Central memory CD8-positive, alpha-beta T cell (primary cell): ENCODE measurements at places on chromosomes 11 and 22.

DNA sequence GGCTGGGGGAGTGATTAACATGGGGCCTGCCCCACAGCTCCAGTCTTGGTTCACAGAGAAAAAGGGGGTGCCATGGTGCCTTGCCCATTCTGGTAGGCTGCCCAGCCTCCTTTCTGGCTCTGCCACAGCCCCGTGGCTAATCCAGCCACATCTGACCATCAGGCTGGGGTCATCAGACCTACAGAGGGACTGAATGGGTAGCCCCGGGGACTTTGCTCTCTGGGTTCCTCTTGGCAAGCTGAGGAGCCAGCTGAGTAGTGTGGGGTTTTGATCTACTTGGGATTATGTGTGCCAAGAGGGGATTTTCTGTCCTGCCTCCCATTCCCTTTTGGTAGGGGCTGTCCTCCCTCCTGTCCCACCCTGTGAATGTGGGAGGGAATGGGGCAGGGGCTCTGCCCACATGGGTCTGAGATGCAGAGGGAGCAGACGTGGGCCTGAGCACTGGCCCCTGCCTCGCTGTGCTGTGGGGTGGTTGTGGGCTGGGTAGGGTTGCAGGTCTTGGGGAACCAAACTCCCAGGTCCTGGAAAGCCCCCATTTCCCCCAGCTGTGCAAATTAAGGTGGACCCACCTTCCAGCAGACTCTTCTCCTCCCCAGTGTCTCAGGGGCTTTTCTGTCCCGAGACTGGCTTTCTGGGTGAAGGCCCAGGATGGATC lies 32.0 kb downstream of the CD82 start:
- no peak for DNase-seq

DNA sequence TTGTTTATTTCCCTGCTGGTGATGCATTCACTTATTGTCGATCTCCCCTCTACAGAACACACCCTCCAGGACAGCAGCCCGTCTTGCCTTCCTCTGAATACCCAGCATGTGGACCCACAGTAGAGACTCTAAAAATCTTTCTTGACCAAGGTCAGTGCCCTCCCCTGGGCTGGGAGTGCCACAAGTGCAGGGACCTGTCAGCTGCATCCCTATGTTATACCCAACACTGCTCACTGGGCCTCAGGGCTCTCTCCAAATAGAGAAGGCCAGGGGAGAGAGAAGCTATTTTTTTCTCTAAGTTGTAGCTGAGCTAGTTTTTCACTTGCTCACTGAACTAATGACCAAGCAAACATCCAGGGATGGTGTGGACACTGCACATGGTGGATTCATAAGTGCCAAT lies 9.8 kb downstream of the KCNJ1 start:
- DNase-seq, result no peak

DNA sequence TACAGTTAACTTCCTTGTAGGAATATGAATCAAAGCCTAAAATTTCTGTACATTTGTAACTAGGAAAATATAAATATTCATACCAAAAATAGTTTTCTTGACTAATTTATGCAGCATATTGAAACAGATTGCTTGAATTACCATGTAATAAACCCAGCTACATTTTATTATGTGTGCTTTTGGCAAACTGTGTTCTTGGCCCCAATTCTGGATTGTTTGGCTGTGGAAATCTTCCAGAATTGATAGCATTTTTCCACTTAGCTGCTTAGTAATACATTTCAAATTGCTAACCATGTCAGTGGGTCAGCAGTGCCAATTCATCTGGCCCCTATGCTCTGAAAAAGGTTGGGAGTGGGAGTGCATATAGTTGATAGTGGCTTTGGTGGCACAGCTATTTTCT lies 32.3 kb downstream of the PDHX start:
- no peak for DNase-seq

- DNase-seq, result no peak
Measured at GRCh38 chr11:105713106-105713505, 103.2 kb downstream of the GRIA4 start.

DNA sequence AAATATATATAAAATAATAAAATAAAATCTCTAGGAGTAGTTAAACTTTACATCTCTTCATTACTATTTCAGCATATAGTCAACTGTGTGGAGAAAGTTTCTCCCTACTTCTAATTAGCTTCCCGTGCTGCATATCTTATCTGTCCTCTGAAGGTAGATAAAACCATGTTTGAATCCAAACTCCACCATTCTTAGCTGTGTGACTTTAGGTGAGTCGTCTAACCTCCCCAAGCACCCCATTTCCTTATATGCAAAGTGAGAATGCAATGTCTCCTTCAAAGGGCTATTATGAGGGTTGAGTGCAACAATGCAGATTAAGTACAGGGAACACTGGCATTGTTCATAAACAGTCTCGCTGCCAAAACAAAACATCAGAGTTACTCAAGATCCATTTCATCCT lies 80.8 kb upstream of the DRD2 start:
- DNase-seq, result no peak

DNA sequence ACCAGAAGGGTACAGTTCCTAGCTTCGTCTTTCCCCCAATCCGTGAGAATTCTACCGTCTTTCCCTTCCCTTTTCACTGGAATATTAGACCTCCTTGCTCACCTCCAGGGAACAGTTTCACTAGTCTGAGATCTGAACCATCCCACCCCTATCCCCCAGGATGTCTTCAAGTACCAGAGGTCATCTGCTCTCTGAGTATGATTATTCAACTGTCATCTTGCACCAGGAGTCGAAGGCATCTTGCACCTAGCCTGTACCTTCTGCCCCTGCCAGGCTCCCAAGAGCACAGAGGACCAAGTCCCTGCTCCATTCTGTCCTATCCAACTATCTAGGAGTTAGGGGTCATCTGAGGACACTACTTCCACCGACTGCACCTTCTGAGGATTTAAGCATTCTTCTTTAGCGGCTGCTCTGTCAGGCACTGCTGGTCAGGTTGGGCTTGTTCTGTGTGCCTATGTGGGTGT lies 804 bp downstream of the ACER3 start:
- DNase-seq, result no peak
